ENCODE measurements at places on chromosomes 3 and 15.
A peak's percentile ranks its signal among the peaks of the same experiment; 100 is the strongest.

DNA sequence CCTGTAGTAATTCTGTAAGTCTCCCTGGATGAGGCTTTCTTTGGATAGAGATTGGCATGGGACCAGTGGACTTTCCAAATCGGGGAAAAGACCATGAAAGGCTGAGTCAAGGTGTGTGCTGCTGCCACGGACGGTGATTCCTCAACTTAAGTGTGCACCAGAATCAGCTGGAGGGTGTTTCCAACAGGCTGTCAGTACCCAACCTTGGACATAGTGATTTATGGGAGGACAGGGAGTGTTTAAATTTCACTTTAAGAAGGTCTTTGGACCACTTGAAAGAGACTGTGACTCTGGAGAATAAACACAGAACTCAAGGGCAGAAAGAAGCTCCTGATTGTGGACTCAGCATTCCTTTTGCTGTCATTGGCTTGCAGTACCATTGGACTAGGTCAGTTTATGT, 20.4 kb upstream of the CHST2 start:
- DNase-seq, result no peak

- no peak for DNase-seq
These were observed 28.4 kb upstream of the SMAD6 start for GRCh38 chr15:66673410-66674322.

DNA sequence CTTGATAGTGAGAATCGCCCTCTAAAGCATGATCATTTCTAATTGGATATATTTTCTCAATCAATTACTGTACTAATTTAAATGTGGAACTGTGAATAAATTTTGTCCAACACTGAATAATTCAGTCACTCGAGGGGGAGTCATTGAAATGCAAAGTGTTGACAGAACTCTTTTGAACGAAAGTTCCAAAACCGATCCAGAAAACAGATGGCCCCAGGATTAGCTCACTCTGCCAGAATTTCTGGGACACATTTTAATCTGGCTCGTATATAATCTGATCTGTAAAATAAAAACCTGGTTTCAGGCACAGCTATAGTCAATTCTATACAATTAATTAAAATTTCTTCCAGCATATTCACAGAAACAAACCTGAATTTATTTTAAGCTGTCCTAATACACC, 580.4 kb downstream of the ROBO1 start:
- no peak for DNase-seq

DNA sequence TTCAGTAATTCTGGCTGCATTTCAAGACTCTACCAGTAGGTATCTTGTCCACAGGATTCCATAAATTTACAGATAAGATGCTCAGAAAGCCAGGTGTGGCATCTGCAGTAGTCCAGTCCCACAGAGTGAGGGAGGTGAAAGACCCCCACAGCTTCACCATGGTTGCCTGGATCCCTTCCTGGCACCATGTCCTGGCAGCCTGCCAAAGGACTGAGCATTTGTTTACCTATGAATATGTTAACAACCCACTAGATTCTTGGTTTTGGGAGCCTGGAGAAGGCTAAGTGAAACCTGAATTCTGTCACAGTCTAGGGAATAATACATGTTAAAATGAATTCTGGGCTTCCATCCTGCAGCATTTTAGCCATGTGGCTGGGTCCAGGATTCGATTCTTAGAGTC, 14.9 kb downstream of the CHST2 start:
- no peak for DNase-seq

GRCh38 chr3:5053021-5053831, 68.9 kb upstream of the ARL8B start:
- no peak for DNase-seq

DNA sequence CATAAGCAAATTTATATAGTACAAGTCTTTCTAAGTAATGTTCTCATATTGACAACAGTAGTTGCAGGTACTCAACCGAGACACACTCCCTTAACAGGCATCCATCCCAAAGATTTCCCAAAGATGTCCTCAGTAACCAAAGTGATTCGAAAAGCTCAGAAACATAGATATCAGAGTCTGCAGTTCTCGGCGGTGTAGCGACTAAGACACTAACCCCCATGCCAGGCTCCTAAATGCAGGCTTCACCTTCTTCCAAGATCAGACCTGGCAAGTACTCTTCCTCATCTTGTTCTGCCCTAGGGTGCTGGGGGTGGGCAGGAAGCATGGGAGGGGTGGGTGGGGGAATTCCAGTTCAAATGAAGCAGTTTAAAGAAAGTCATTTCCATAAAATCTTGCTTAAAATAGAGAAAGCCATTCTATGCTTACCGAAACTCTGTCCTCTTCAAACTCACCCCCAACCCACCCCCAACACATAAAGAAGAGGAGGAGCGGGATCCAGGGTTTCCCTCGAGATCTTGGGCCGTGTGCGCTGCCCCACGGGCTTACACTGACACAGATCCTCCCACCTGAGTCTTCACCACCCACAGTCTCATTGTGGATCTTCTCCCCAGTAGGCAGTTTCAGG, 59.0 kb upstream of the BCL6 start:
- no peak for DNase-seq

GRCh38 chr3:112980080-112980479, 5.2 kb upstream of the CD200R1 start:
- no peak for DNase-seq

DNA sequence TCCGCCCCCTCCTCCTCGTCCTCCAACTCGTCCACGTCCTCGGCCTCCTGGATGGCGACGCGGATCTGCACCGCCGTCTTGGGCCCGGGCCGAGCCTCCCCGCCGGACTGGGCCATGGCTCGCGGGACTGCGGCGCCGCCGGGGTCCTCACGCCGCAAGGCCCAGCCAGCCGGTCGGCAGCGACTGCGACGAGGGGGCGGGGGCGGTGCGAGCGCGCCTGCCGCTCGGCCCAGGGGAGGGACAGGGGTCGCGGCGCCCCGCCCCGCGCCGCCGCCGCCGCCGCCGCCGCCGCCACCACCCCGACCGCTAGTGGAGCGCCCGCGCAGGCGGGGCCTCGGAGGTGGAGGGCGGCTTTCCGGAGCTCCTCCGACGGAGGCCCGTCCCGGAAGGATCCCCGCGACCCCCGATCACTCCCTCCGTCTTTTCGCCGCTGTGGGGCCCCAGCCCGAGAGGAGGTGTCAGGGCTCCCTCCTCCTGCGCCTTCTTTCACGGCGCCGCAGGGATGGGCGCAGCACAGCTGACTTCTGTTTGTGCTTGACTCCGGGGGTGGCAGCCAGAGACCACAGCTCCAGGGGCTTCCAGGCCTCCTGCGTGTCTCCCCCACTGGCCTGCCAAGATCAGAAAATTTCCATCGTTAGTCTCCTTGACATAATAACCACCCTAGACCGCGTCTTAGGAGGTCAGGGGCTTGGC, at the start of gene LARP6:
Gene LARP6 (minus strand): TSS at position 185 of the 693 bp plus-strand sequence. CDS start 69 bp downstream, at position 116.
- no peak for DNase-seq

DNA sequence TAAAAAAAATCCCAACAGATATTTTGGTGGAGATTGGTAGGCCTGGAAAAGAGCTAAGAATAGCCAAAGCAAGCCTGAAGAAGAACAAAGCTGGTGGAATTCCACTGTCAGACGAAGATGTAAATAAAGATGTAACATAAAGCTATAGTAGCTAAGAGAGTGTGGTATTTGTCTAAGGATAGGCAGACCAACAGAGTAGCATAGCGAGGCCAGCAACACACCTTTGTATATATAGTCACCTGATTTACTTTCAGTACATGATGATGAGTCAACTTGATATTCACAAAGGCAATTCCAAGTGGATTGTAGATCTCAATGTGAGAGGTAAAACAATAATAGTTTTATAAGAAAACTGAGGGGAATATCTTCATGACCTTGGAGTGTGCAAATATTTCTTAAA, 53.6 kb upstream of the SYN2 start:
- no peak for DNase-seq

- DNase-seq, result no peak
These were observed 13.3 kb upstream of the PLXNA1 start for GRCh38 chr3:126969586-126969985.

GRCh38 chr15:70141376-70142071, 43.8 kb upstream of the TLE3 start:
- no peak for DNase-seq

DNA sequence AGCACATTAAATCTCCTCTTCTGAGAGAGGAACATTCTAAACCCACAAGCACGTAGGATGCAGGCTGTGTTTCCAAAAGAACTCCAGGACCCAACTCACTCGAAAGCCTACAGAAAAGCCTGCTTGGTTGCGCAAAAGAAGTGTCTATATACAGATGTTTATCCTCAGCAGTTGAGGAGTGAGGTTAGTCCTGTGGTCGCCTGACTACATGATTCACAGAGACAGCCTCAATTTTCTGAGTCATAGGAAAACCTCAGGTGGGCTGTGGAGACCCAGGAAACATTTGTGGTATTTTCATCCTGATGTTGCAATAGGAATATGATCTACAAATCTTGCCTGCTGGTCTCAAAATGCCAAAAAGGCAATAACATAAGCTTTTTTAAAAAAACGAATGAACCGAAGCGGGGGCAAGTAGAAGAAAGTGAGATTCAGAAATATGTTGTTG, 183.8 kb upstream of the THRB start:
- no peak for DNase-seq

GRCh38 chr15:91077029-91077428, 23.0 kb upstream of the SV2B start:
- DNase-seq, result no peak

DNA sequence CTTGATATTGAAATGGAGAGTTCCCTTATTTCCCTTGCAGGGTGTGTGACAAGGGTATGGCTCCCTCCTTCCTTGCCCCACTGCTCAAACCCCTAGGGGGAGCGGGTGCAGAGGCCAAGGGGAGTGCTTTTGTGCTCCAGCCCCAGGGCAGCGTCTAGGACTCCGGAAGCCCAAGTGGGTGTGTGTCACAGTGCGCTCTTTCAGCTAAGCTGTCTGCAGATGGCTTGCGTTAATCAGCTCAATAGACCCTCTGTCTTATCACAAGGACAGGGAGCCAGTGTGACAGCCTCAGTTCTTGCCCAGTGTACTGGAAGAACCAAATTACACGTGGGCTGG, 523.6 kb upstream of the LMCD1 start:
- peak; percentile 2 for DNase-seq

GRCh38 chr3:48599077-48599501, 4.0 kb upstream of the COL7A1 start:
- no peak for DNase-seq
